HEK293T (cell line): ENCODE measurements at places on chromosomes 1 and 21.

DNA sequence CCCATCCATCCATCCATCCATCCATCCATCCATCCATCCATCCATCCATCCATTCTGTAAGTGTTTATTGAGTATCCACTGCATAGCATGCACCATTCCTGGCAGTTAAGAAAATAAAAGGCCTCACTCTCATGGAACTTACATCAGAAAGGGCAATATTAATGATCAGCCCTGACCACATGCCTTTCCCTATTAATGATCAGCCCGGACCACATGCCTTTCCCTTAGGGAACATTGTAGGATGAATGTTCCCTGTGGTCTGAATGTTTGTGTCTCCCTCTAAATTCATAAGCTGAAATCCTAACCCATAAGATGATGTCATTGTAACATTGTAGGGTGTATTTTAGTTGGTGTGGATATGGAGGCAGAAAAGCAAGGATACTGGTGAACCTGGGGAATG is 365.8 kb downstream of the KIF26B start:
- DNase-seq, result no peak

GRCh38 chr1:205983925-205984725 is 19.1 kb downstream of the RAB7B start:
- DNase-seq, result peak; percentile 77

DNA sequence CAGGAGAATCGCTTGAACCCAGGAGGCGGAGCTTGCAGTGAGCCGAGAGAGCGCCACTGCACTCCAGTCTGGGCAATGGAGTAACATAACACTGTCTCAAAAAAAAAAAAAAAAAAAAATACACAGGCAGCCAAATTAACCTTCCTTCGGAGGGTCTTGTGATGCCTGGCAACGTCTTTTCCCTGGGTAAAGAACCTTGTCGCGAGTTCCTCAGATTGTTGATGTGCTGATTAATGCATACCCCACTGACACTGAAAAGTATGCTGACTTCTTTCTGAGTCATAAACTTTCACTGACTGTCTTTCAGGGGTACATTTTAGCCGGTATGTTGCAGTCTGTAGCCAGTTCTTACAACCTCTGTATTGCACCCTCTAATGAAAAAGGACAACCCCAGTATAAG is 95.1 kb upstream of the SOD1 start:
- no peak for DNase-seq

GRCh38 chr1:176225479-176225875 is 18.4 kb upstream of the COP1 start:
- DNase-seq, result no peak

DNA sequence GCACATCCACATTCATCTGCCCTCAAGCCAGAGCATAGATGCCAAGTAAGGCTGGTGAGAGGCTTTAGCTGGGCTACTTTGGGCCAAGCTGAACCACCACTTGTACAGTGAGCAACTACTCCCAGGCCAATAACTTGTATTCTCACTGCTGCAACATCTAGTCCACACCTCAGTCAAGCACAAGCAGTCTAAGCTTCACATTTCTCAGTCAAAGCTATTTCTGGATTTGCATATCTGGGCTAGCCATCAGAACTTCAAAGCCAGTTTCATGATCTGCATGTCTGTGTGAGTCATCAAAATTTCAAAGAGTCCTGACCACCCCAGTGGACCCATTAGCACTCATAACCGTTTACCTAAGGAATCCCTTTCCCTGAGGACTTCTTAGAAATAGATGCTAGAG is 77.7 kb upstream of the DIRAS3 start:
- no peak for DNase-seq

DNA sequence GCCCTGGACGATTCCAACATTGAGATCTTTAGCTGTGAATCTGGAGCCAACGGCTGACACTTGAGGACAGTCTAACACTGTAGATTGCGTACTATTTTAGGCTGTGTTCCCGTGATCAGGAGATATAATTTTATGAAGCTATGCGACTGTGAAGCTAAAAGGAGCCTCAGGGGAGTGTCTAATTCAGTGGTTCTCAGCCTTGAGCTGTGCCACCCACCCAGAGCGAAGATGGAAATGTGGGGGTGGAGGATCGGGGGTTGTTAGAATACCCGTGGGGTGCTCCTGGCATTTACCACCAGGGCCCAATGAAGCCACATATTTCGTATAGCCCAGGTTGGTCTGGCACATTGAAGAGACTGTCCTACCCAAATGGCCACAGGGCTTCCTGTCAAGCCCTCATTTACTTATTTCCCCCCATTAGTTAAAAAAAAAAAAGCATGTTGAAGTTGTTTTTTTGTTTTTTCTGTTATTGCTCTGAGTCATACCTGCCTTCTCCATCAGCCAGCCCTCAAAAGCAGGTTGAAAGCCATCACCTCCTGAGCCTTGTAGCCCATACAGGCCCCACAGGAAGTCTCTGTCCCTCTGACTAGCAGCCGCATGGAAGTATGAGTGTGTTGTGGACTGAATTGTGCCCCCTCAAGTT is 141.7 kb downstream of the GALNT2 start:
- DNase-seq, result no peak

GRCh38 chr1:19003371-19004290 is 47.2 kb upstream of the IFFO2 start:
- DNase-seq, result no peak
